ENCODE measurements at places on chromosomes 4 and X.

- no peak for DNase-seq
Measured at GRCh38 chr4:74501579-74501978, 56.6 kb downstream of the AREG start.

GRCh38 chrX:127207326-127207725, 387.8 kb downstream of the PRR32 start:
- DNase-seq: no peak

DNA sequence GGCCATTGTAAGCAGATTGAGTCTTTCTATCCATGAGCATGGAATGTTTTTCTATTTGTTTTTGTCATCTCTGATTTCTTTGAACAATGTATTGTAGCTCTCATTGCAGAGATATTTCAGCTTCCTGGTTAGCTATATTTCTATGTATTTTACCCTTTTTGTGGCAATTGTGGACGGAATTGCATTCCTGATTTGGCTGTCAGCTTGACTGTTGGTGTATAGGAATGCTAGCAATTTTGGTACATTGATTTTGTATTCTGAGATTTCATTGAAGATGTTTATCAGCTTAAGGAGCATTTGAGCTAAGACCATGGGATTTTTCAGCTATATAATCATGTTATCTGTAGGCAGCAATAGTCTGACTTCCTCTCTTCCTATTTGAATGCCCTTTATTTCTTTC, 154.6 kb downstream of the GUCY2F start:
- DNase-seq: no peak

GRCh38 chr4:17964576-17964975, 57.0 kb downstream of the LCORL start:
- no peak for DNase-seq

DNA sequence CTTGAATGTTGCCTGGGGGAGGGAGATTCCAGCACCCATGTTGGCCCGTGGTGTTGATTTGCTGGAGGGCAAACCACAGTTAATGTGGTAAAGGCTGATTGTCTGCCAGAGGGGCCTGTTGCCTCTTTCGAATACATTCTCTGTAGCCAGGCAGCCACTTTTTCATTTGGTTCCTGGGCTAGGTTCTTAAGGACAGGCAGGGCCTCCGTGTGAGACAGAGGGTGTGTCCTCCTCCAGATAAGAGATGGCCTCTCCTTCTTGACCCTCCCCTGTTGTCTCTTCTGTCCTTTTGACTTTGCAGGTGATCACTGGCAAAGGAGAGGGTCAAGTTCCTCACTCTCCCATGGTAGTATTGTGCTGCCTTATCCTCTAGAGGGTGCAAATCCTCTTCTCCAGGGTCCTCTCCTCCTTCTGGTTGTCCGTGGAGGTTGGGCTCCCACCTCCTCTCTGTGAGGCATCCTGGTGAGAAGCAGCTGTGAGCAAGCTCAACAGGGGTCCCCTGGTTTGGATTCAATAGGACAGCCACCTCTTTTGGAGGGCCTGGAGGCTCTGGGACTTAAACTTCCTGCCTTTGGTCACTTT, 44.9 kb downstream of the ZNF182 start:
- DNase-seq: no peak

DNA sequence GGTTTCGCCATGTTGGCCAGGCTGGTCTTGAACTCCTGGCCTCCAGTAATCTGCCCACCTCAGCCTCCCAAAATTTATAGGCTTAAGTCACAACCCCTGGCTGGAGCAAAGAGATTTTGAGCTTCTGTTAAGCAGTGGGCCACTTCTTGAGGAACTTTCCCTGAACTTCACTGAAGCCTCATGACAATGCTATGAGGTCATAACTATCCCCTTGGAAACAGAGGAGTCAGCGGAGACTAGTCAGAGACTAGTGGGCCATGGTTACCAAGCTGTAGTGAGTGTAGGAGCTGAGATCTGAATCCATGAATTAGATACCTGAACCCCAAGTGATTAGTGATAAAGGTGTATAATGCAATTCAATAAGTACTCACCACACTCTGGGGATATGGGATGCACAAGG, 145.1 kb upstream of the MSX1 start:
- DNase-seq: no peak

All from activated CD4-positive, CD25-positive, alpha-beta regulatory T cell treated with anti-CD3 and anti-CD28 coated beads, Interleukin-2, amount 50 U/mL, for 16 hours (primary cell).